ENCODE measurements at places on chromosomes 2 and 18. TPM values are rescaled to one million over a fixed set of nuclear protein-coding genes. Genes with fewer than 3 reads are reported as not detected.

The ZNF804A gene
- total RNA-seq: 0.29 TPM

The GALNT3 gene
- 1.5 TPM for total RNA-seq

The FTCDNL1 gene
- total RNA-seq: 0.75 TPM

DNA sequence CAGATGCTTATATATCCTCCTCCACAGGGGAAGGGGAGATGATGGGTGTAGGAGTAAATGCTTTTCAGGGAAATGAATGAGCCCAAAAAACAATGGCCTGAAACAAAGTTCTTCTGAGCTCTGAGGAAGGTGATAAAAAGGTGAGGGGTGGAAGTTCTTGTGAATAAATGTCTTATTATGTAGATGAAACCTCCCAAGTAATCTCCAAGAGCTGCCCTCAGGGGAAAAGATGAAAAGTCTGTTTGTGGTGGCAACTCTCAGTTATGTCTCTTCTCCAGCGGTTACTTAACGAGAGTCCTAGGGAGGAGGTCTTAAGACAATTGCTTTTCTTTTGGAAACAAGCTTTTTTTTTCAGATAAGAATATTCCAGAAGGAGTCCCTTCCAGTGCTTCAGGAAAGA, 115.5 kb upstream of the CHAC2 start:
- no peak for DNase-seq

The ZSCAN30 gene
- 19.1 TPM for total RNA-seq

DNA sequence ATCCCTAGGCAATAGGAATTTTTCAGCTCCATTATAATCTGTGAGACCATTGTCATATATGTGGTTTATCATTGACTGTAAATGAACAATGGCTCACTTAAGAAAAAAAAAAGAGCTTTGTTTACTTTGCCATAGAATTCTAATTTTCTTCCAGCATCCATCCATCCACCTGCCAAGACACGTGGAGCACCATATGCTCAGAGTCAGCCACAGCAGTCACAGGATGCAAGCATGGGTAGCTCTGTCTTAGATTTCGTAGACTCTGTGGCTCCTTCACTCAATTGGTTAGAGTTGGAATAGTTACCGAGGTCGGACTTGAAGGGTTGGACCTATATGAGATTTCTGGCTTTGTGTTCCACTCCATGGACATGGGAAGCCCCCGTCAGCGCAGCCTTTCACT, 75.6 kb downstream of the COA5 start:
- DNase-seq: no peak

The B3GNT7 gene
- total RNA-seq: not detected

GRCh38 chr2:205887637-205888036, 198.3 kb downstream of the INO80D start:
- no peak for DNase-seq

- DNase-seq: peak; percentile 69
These were observed 368 bp downstream of the TMEFF2 start for GRCh38 chr2:192194265-192194865.

DNA sequence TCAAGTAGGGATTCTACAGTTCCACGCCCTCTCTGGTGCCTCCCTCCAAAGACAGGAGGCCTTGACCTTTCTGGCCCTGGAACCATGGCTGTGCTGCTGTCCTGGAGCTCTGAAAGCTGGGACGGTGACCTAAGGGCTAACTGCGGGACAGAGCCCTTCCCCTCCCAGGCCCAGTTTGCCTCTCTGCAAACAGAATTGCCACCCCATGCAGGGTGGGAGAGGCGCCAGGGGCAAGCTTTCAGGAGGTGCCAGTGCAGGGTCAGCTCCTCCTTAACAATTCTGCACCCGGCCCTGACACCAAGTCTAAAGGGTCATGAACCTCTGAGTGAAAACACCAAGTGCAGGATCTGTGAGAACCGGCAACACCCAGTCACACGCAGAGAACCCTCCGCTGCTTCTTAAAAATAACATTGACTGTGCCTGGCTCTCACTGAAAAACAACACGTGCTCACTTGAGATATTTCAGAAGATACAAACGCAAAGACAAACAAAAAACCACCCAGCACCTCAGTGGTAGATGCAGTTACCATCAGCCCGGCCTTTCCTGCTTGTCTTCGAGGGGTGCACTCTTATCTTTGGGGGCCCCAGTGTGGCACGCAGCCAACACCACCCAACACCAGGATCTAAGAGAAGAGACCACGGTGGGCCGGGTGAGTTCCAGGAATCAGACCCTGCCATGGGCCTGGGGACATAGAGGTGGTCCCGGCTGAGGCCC, 1.1 kb upstream of the SNED1 start:
- peak; percentile 95 for DNase-seq

GRCh38 chr2:16413285-16413684, 252.3 kb downstream of the CYRIA start:
- no peak for DNase-seq

- DNase-seq: no peak
These were observed 68.7 kb downstream of the RHBDD1 start for GRCh38 chr2:226904592-226904991.

GRCh38 chr2:61660511-61661388, 122.6 kb upstream of the XPO1 start:
- no peak for DNase-seq

The ZNF397 gene
- 15.0 TPM for total RNA-seq

The GNLY gene
- not detected for total RNA-seq

DNA sequence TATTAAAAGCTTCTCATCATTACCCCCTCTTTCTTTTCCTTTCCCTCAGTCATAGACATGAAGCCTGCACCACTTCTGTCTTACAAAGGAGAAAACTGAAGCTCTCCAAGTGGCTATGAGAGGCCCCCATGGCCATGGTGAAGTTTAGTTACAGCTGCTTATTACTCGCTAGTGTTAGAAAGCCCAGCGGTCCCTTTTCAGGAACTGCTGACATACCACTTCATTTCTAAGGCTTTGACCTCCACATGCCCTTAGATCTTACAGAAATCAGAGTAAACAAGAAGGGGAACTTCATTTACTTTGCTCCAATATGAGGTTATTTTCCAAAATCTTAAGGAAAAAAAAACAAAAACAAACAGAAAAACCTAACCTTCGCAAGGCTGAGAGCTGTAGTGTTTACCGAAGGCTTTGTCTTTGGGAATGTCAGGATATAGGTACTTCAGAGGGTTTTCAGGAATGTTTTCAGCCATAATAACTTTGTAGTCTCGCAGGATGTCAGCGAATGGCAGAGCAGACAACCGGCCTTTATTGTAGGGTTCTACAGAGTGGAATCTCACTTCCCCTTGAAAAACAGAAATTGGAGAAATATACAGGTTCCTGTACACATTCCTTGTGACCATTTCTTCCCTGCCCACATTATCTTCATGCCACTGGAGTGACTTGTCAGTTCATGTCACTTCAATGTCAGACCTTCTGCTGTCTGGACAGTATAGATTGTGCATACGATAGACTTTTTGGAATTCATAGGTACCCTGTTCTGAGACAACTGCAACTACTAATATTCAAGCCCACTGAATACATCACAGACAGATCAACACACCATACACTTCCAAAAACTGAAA, 18.8 kb upstream of the STAT1 start:
- DNase-seq: no peak

The ZSWIM2 gene
- total RNA-seq: 0.06 TPM

DNA sequence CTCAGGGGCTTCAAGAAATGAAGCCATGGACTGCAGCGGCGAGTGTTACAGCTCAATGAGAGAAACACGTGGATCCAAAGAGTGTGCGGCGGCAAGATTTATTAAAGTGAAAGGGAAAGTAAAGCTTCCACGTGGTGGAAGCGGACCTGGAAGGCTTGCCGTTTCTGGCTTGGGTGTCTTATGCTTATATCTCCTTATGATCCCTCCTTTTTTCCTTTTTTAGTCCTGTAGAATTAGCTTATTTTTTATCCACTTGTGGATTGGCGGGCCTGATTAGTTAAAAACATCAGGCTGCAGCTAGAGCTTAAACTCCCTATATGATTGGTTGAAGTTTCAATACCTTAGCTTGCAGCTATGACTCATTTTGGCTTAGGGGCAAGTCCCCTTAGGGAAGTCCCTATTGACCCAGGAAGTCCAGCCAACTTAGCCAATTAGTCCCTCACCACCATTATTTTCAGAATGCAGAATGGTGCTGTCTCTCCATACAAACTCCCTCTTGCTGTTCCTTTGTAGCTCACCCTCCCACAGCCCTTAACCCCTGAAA, 11.6 kb upstream of the HNMT start:
- DNase-seq: peak; percentile 78

- no peak for DNase-seq
These were observed 122.7 kb downstream of the VIT start for GRCh38 chr2:36819095-36819711.

- DNase-seq: no peak
These were observed 34.6 kb downstream of the UGP2 start for GRCh38 chr2:63876311-63876710.

The ALPP gene
- not detected for total RNA-seq

The NYAP2 gene
- total RNA-seq: not detected

The NTSR2 gene
- total RNA-seq: not detected

The PDE11A gene
- not detected for total RNA-seq

DNA sequence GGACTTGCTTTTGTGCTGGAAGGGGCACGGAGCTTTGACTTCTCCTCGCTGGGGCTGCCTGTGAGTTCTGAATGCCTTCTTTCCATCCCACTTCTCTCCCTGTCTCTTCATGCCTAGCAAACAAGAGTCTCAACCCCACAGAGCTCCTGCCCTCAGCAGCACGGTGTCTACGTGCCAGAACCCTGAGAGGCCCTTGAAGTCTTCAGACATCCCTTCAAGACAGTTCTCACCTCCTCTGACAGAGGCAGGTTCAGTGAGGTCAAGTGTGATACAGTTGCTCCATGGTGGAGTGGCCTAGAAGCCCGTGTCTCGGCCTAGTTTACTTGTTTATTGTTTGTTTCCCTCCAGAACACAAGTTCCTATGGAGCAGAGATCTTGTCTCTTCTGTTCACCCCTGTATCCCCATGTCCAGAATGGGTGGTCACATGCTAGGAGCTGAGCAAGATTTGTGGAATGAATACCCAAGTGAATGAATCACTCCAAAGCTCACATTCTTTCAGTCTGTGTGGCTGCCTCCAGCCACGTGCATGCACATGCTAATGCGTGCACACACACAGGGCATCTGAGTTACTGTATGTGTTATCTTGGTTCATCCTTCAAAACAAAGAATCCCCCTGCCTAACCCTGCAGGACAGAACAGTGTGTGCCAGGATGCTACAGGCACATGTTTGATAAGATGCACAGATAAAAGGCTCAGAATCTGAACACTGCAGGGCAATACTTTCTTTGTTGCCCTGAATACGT, 391.6 kb downstream of the NBAS start:
- DNase-seq: peak; percentile 97

DNA sequence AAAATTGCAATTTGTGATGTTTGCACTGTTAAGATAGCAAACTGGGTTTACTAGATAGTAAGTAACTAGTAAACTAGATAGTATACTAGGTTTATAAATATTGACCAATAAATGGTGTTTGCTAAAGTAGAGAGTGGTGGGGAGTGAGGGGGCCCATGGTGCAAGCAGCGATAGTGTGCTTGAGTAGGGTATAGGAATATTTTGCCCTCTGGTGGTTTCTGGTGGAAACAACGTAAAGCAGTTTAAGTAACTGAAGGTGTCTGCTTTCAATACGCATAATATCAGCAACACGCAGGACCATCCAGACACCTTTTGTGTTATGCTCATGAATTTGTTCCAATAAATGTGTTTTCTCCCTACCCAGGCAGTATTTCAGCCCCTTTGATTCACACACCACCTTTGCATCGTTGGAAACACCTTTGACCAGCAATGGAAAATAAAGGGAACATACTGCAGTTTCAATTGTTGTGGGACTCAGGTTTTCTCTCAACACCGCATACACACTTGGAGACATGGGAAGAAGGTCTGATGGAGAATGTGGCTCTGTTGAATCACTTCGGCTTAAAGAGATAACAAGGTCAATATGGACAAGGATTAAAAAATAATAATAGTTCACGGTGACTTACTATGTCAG, 16.7 kb upstream of the STAT1 start:
- DNase-seq: no peak

GRCh38 chr2:228268756-228269155, 87.3 kb upstream of the SPHKAP start:
- no peak for DNase-seq

DNA sequence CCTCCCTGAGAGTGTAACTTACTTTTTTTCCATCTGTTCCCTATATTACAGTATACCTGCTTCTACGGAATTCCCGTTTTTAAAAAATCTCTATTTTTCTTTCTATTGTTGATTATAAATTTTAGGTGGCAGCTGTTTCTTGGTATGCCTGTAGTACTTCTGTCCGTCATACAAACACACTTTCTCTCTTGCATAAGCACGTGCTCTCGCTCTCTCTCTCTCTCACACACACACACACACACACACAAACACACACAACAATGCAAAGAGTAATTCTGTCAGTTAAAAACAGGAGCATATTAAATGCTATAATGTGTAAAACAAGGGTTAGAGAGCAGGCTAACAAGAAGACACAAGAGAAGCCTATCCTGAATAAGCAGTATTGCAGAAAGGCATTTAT, 140.5 kb downstream of the THADA start:
- DNase-seq: peak; percentile 81

The PRLH gene
- total RNA-seq: not detected

The ASB18 gene
- not detected for total RNA-seq

The CD8B2 gene
- not detected for total RNA-seq

DNA sequence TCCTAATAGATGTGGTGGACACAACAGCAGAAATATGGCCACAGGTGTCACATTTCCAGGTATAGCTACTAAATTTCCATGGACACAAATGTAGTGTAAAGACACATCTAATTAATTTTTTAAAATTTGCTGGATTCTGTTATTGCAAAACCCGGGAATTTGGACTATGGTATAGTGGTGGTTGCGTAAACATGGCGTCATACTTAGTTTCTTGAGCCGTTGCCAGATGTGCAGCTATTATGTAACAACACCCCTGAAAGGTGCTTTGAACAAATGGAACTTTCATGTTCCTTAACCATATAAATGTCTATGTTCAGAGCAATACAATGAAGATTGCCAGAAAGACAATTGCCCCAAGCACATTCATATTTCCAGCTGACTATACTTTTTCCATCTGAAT, 85.9 kb downstream of the HRH4 start:
- no peak for DNase-seq

The GKN1 gene
- total RNA-seq: not detected

DNA sequence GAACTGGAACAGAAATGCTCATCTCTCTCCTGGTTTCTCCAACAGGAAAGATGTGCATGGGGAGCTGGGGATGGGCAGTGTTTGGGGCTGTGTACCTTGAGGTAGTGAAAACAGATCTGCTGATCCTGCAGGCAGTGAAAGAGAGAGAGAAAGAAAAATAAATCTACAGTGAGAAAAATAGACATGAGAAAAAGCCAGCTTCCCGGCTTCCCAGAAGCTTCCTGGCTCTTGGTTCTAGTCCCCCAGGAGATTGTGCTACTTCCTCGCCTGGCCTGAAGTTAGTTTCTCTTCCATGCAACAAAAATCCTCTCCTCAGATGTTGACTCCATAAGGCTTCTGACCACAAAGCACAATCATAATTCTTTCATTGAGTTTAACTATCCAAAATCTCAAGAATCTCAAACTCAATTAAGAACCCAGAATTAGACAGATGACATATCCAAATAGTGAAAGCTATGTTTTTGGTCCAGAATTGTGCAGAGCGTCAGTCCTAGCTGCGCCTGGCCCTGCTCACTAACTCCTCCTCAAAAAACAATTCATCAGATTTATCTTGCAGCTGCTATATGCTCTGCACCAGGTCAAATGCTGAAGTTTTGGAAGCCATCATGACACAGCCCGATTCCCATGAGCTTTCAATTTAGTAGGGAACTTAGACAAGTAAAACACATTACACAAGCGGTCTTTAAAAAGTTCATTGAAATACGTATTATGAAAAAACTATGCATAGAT, 20.1 kb upstream of the NAB1 start:
- no peak for DNase-seq

GRCh38 chr18:6879508-6880195, 150.1 kb downstream of the ARHGAP28 start:
- no peak for DNase-seq
